Naive thymus-derived CD4-positive, alpha-beta T cell (primary cell): ENCODE measurements at places on chromosomes 2 and 18. TPM values are rescaled to one million over a fixed set of nuclear protein-coding genes. Genes with fewer than 3 reads are reported as not detected.

DNA sequence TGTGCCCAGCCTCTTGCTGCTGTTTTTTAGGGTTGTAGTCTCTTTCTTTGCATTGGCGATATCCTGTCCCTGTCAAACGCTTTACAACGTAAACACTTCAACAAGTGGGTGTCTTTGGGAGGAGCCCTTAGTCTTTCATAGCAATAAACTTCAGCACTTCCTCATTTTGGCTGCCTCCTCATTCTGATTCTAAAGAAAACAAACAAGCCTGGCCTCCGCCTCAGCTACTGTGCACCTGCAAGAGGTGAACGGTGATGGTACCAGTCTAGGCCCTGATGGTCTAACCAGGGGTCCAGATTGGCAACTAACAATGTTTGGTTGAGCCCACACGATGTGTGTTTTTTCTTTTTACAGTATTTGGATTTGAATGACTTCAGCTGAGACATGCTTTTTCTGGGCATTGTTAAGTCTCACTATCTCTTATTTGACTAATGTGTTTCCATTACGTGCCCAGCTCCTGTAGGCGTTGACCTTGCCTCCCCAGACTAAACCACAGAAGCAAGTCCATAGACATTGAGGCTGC lies 53.2 kb upstream of the CUL3 start:
- DNase-seq, result no peak

DNA sequence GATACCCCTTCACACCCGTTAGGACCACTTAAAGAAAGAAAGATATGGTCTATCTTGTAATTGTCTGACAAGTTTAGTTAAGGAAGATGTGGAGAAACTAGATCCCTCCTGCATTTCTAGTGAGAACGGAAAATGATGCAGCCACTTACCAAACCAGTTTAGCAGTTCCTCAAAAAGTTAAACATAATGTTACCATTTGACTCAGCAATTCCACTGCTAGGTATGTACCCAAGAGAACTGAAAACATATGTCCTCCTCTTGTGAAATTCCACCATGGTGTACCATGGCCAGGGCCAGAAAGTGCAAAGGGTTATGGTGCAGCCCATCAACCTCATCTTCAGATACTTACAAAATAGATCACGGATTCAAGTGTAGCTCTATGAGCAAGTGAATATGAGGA lies 79.0 kb upstream of the ID2 start:
- no peak for DNase-seq

DNA sequence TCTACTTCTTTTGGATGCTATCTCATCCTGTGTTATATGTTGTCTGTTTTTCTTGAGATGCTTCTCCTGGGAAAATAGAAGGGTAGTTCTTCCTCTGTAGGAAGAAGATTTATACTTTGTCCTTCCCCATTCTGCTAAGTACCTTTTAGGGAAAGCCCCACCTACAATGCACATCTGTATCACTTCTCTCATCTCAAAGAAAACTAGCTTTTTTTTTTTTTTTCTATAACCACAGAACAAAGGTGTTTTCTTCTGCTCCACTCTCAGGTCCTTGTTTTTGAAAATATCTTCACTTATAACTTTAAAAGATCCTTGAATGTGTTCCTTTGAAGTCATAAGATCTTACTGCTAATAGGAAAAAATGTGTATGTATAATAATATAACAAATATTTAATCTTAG lies 30.8 kb downstream of the CCDC150 start:
- no peak for DNase-seq

DNA sequence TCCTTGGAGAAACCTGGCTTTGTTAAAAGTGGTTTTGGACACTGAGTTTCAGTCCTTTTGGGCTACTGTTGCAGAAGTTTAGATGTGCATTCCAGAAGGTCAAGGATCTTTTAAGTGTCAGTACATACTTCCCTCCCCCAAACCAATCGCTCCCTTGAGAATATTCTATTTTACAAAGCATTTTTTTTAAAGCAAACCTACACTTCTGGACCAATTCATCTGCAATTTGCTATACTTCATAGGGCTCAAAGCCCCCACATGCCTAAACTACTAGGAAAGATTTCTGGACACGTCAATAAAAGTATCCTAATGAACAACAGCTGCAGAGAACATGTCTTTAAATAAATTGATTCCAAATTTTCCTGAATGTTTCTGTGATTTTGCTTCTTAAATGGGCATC lies 157.6 kb downstream of the RDH14 start:
- DNase-seq, result no peak

- DNase-seq, result no peak
Observed at GRCh38 chr2:232567721-232568120, 17.2 kb downstream of the EIF4E2 start.

DNA sequence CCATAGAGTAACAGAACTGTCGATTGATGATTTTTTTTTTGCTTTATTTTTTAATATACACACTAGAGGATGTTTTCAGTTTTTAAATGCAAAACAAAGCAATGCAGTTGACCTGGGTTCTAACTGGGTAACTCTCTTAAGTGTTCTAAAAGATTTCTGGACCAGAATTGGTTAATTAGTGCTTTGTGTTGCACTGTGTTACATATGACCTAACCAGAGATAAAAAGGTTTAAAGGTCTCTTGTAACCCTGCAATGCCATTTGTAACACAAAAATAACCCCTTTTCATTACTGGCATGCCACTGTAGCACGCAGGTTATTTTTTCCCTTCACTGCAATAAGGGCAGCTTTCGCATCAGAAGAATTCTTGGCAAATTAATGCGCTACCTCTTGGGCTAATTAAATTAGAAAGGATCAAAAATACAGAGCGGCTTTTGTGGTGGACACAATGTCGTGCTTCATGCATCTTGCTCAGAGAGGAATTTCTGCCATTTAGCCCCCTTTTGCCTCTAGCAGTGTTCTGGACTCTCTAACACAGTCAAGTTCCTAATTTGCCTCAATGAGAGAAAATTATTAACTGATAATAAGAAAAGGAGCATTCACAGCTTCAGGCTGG lies 250.8 kb upstream of the ZEB2 start:
- no peak for DNase-seq

DNA sequence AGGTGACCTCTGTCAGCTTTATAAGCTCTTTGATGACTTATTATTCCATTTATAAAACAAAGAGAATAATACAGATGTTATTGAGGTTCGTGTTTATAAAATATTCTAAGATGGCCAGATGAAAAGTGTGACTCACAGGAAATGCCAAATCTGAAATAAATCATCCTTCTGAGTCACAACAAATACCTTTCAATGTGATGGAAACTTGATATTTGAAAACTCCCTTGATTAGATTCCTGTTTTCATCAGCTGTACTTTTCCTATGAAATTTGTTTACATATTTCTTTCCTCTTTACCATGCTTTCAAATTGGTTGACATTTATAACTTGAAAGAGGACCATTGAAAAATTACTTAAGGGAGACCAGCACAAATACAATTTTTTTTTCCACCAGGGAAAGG lies 30.6 kb upstream of the PPP1R1C start:
- DNase-seq, result no peak

CIB4 gene
- not detected for total RNA-seq

CD302 gene
- total RNA-seq, result 5.1 TPM

NFE2L2 gene
- total RNA-seq, result 99.6 TPM

FAM237A gene
- not detected for total RNA-seq

SUCLG1 gene
- total RNA-seq, result 63.6 and 65.8 TPM in 2 replicates

REG1B gene
- not detected for total RNA-seq
